Cardiac muscle cell (in vitro differentiated cells and primary cell): ENCODE measurements at places on chromosomes 5 and 9. TPM values are rescaled to one million over a fixed set of nuclear protein-coding genes. Genes with fewer than 3 reads are reported as not detected.

DNA sequence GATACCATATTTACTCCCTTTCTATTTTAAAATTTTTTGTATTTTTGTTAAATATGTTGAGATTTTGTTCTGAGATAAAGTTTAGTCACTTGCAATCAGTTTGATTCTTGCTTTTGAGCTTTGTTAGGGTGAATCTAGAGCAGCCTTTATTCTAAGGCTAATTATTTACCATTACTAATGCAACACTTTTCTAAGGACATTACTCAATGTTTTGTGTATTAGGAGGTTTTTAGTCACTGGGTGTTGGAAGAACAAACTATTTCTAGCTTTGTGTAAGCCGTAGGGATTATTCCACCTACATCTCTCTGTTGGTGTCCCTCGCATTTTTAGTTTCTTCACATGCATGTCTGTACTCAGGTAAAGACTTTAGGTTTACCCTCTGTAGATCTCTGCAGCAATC lies 379.5 kb upstream of the CD180 start:
- no peak for DNase-seq

PCDHGA2 gene
- 0.95 and 1.8 TPM in 2 replicates for total RNA-seq

GRCh38 chr5:62143268-62144229 lies 162.5 kb upstream of the KIF2A start:
- DNase-seq = peak; percentile 52

SLC45A2 gene
- 0.85 TPM in 1 of 2 replicates, not detected in the other for total RNA-seq

GRCh38 chr5:28766565-28767158 lies 1728.3 kb upstream of the CDH9 start:
- DNase-seq = peak; percentile 67

ZCCHC7 gene
- total RNA-seq = 15.0 and 16.3 TPM in 2 replicates

DNA sequence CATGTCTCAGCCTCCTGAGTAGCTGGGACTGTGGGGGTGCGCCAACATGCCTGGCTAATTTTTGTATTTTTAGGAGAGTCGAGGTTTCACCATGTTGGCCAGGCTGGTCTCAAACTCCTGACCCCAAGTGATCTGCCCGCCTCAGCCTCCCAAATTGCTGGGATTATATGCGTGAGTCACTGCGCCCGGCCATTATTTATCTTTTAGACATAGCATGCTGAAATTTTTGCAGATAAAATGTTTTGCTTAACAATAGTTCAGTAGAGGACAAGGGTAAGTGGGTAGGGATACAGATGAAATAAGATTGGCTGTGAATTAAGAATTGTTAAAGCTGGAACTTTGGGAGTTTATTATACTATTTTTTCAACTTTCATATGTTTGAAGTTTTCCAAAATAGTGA lies 150.8 kb upstream of the GRHPR start:
- no peak for DNase-seq

FBP2 gene
- total RNA-seq = not detected in 2 replicates

GRCh38 chr9:79254900-79255650 lies 316.7 kb upstream of the TLE4 start:
- DNase-seq = no peak
